Stimulated activated CD4-positive, alpha-beta T cell treated with anti-CD3 and anti-CD28 coated beads, Interleukin-2, amount 100 ng/mL, for 24 hours (primary cell): ENCODE measurements at places on chromosomes 11 and 22.

DNA sequence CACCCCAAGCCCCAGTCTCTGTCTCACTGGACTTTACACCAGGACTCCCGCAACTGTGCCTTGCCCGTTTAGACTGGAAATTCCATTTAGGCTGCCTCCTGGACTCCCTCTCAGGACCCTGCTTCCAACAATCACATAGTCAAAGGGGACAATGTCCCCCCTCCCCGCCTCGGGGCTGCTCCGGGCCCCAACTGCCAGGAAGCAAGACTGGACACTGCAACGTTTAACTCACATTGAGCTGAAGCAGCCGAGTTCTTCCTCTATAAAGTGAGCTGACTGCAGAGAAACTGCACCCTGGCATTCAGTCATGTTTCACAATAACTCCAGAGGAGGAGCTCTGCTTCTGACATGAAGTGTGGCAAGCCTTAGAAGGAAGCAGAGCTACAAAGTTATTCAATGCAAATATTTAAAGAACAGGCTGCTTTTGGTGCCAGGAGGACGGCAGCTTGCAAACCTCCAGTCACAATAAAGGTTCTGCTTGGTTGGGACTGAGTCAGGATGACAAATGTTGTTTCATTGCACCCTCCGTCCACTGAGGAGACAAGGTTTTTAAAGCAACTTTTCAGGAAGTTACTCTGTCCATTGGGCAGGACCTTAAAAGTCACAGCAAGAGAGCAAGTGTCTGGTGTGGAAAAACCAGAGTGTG lies 19.9 kb downstream of the PACSIN2 start:
- no peak for DNase-seq

GRCh38 chr11:76638270-76639197 lies 32.0 kb downstream of the LRRC32 start:
- no peak for DNase-seq

GRCh38 chr22:25484521-25485315 lies 79.8 kb upstream of the GRK3 start:
- DNase-seq = no peak

DNA sequence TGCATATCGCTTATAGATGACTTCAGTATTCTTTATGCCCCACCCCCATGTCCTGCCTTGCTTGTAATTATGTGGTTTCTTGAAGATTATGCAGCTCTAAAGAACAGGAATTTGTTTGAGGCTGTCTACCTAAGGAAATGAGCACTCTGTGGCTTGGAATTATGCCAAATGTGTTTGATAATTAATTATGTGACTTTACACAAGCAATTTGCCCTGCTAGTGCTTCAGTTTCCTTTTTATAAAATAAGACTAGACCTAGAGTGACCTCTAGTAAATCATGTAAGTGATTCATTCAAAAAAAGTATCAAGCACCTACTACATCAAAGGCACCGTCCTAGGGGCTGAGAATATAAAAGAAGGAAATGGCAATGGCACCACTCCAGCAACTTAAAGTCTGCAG lies 491.5 kb upstream of the KIRREL3 start:
- no peak for DNase-seq

DNA sequence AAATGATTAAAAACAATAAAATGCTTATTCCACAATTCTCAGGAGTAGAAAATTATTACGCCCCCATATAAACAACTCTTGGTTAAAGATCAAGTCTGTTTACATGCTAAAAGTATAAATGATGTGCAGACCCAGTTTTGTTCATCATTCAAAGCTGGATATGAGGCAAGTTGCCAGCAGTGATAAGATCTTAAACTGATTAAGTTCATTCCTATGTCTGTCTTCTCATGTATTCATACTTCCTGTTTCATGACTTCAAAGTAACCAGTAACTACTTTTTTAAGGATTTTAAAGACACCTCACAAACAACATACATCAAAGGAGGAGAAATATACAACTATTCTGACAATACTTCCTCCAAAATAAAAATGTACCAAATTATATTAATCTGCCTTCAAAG lies 55.0 kb upstream of the ARHGAP32 start:
- DNase-seq = no peak

DNA sequence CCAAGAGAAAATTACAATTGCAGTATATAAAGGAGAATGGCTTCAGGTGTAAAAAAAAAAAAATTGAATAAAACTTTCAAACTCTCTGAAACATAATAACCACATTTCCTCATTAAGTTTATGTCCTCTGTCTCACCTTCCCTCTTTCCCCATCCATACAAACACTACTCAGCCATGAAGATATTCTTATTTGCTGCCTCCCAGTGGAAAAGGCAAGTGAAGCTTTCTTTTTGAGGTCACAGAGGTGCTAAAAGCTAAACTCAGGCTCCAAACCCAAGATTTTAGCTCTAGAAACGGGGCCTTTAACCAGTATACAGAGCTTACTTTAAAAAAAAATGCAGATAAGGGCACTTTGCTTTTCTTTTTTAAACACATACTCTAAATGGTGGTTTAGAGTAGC lies 1568.5 kb downstream of the FAM181B start:
- DNase-seq = no peak
